Esophagus mucosa (tissue), 1 donor: ENCODE measurements at places on chromosomes 2 and 18. TPM values are rescaled to one million over a fixed set of nuclear protein-coding genes. Genes with fewer than 3 reads are reported as not detected.

DNA sequence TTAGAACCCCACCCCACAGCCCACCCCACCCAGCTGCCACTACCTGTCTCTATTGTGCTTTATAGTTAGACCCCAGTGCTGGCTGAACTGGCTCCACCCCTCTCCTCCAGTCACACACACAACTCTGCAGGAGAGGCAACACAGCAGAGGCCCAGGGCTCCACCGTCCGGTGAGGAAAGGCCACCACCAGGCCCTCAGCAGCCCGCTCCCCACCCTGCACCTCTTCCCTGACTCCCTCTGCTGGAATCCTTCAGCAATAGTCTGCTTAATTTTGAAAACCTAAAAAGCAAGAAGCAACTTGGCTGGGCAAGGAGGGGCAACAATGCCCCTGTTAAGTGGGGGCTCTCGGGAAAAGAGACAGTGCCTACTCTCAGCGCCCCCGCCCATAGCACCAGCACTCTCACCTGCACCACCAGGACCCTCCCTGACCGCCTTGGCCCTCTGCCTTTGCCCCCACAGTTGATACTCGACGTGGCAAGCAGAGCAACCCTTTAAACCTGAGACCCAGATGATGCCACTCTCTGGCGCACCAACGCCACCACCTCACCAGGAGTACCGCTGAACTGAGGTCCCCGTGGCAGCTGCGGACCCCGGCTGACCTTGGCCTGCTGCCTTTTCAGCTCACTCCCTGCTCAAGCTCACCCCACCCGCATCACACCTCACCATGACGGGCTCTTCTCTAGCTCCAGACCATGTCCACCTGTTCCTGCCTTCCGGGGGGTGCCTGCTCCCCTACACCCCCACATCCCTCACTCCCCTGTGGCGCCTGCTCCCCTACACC lies 45.7 kb downstream of the NDUFA10 start:
- ATAC-seq: no peak

Gene UGT1A4
- 0.80 TPM for total RNA-seq

- peak; percentile 98 for ATAC-seq
These were observed 126.6 kb downstream of the UBE2E3 start for GRCh38 chr2:181106789-181107627.

Gene GKN1
- total RNA-seq: not detected

DNA sequence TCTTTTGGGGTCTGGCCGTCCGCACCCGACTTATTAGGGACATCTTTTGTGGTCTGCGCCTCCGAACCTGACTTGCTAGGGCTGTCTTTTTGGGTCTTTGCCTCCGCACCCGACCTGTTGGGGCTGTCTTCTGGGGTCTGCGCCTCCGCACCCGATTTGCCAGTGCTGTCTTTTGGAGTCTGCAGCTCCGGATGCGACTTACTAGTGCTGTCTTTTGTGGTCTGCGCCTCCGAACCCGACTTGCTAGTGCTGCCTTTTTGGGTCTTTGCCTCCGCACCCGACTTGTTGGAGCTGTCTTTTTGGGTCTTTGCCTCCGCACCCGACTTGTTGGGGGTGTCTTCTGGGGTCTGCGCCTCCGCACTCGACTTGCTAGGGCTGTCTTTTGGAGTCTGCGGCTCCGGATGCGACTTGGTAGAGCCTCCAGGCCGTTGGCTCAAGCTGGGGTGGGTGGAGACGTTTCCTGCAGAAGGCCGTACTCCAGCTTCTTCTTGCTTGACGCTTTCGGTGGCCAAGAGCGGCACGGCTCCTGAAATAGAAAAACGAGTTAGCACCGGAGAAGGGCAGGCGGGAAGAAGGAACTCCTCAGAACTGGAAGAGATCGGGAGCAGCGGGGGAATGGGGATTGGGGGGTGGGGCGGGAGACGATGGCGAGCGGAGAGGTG lies 498 bp downstream of the TGOLN2 start:
- peak; percentile 57 for ATAC-seq

DNA sequence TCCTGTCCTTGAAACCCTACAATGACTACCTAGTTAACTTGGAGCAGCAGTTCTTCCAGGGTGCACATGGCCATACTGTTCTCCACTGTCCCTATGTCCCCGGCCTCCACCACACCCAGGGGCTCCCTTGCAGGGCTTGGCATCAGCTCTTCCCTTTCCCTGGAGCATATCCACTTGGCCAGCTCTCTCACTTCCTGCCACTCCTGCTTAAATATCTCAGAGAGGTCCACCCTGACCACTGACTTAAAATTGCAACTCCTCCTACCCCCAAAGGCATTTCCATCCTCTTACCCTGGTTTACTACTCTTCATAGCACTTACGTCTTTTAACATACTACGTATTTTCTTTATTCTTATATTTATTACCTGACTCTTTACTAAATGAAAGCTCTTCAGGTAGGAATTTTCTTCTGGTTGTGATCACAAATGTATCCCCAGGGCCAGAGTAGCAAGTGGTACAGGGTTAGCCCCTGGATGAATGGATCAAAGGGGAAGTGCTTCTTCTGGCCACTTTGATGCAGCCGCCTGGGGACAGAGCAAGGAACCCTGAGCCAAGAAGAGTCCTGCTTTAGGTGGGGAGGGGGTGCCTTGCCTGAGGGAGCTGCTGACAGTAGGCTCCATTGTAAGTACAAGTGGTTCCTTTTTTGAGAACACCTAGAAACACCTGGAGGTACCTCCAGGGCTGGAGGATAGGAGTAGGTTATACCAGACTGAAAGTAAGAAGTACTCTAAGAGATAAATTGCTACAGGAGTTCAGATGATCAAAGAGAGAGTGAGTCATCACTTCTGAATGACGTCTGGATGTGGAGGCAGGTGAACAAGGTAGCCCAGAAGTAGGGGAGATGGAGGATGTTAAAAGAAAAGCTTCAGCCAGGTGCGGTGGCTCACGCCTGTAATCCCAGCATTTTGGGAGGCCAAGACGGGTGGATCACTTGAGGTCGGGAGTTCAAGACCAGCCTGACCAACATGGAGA lies 82.2 kb downstream of the SOCS6 start:
- peak; percentile 41 for ATAC-seq
